ENCODE measurements at places on chromosomes 2 and 18. TPM values are rescaled to one million over a fixed set of nuclear protein-coding genes. Genes with fewer than 3 reads are reported as not detected.

GRCh38 chr18:30486856-30487255 is 555.7 kb downstream of the DSC3 start:
- no peak for DNase-seq

GRCh38 chr18:59725142-59725541 is 27.9 kb upstream of the CCBE1 start:
- no peak for DNase-seq

DNA sequence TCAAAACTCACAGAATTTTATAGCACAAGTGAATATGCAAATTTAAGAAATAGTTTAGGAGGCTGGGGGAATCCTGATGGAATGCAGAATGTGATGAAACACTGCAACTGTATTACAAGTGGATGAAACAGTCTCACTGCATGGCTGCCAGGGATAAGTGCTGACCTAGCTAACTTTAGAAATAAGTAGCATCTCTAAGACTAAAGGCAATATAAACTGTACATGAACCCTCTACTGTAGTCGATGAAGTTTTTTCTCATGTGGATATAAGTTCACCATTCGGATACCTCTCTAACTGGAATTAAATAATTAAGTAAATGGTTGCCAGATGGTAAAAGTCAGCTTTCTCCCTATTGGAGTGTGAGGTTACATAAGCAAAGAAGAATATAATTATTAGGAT is 777.8 kb upstream of the RAB6C start:
- no peak for DNase-seq

DNA sequence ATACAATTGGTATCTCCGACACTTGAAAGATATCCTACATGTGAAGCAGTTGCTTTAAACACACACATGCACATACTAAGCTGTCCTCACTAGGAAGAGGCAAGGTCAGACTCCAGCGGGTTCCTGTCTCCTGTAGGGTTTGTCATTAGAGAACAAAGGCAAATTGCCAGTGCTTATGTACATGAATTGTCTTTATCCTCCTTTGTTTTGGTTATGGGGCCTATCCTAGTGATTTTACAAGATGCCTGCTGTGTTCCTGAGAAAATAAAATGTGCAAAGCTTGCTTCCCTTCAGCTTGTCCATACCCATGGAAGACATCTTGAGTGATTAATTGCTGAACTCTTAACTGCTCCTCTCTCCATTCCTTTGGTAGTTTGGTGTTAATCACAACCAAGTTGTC is 86.7 kb upstream of the SLC39A10 start:
- DNase-seq, result no peak

GRCh38 chr2:31539505-31539904 is 41.2 kb downstream of the SRD5A2 start:
- no peak for DNase-seq

GRCh38 chr2:186532891-186533290 is 46.8 kb downstream of the ZC3H15 start:
- no peak for DNase-seq

GRCh38 chr18:6682437-6683111 is 46.9 kb upstream of the ARHGAP28 start:
- DNase-seq, result no peak

GRCh38 chr2:131126436-131126835 is 21.3 kb downstream of the PLEKHB2 start:
- no peak for DNase-seq

DNA sequence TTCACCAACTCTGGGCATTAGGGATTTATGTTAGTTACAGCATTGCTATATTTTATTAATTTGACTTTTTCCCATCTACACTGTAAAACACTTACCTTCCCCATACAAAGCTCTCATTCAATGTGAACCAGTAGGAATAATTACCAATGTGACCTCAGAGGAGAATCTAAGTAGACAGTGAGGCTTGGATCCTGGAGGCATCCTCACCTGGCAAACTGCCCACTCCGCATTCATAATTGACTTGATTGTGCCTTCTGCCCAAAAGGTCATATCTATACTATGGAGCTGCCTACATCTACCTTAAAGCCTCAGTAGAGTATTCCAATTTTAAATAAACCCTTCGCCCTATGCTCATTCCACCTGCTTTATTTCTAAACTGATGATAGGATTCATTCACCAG is 45.4 kb upstream of the SCN1A start:
- no peak for DNase-seq

DNA sequence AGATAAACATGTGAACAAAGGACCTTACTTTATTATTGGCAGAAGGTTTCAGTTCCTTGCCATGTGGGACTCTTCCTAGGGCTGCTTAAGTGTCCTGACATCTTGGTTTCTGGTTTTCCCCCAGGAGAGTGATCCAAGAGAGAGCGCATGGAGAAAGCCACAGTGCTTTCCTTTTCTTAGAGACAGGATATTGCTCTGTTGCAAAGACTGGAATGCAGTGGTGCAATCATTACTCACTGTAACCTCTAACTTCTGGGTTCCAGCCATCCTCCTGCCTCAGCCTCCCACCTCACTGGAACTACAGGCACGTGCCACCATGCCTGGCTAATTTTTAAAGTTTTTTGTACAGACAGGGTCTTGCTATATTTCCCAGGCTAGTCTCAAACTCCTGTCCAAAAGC is 38.1 kb upstream of the TCF7L1 start:
- DNase-seq, result no peak

Gene YPEL5
- total RNA-seq, result 37.1 TPM

Gene KLHL41
- not detected for total RNA-seq

Gene NDUFS1
- 178 TPM for total RNA-seq

Gene LIMS3
- total RNA-seq, result 0.61 TPM

Gene FSIP2
- total RNA-seq, result not detected

All from SJSA1 (cell line).